ENCODE measurements at places on chromosomes 4 and X. TPM values are rescaled to one million over a fixed set of nuclear protein-coding genes. Genes with fewer than 3 reads are reported as not detected.

Gene PCDH10
- 9.4 TPM for total RNA-seq

GRCh38 chr4:73021634-73022033 is 47.9 kb downstream of the COX18 start:
- H3K36me3 ChIP-seq, result no peaks in the 10 kb centered on the region
- H3K4me3 ChIP-seq, result no peak overlapping the region
- no peaks in the 10 kb centered on the region for H3K4me1 ChIP-seq

DNA sequence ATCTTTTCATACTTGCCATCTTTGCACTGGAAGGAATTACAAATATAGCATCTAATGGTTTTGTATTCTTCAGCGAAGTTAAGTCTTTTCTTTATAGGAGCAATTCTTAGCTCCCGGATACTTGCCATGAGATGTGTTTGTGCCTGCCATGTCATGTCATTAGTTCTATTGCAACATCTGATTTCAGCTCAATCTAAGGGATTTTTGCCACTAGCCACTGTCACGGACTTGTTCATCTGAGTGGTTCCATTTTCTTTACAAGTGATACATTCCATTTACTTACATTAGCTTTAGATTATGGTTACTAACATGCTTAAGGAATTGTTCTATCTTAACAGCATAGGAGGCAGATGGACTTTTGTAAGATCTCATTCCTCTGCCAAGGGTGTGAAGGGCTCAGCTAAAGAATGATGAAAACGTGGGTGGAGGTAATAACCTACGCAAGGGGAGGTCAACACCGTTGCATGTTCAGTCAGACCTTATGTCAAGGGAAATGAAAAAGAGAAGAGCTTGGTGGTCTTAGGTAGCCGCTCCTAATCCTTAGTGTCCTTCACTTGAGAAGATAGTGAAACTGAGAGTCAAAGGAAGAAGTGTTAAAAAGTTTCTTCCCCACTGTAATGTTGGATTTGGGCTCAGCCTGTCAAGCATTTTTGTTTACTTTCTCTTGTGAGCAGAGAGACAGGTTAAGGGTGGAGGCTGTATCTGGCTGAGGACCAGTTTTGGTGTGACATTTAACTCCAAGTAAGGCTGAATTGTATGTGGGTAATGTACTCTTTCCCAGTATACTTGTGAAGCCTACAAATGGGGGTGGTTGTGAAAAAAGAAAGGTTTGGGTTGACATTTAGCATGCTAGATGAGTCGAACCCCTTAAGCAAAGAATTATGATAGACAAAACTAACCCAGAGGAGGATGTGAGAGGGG is 3.6 kb upstream of the KLHL2 start:
- H3K27me3 ChIP-seq, result no peaks in the 10 kb centered on the region
- H3K4me1 ChIP-seq, result peaks cover 4% of the 10 kb centered on the region
- H3K27ac ChIP-seq, result no peak overlapping the region
- no peaks in the 10 kb centered on the region for H3K36me3 ChIP-seq
- H3K4me3 ChIP-seq, result no peak overlapping the region

Gene NLRP2B
- not detected for total RNA-seq

DNA sequence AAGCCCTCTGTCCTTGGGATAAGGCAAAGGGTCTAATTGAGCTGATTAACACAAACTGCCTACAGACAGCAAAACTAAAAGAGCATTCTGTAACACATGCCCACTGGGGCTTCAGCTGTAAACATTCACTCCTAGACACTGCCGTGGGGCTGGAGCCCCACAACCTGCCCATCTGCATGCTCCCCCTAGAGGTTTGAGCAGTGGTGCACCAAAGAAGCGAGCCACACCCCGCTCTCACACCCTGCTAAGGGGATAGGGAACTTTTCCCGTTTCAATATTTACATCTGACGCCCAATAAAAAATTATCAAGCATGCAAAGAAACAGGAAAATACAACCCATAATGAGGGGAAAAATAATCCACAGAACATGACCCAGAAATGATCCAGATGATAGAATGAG is 46.9 kb upstream of the HSD17B10 start:
- no peak overlapping the region for H3K4me3 ChIP-seq
- no peak for DNase-seq
- H3K4me1 ChIP-seq, result no peaks in the 10 kb centered on the region
- peaks cover 9% of the 10 kb centered on the region for H3K27me3 ChIP-seq
- H3K27ac ChIP-seq, result no peak overlapping the region

GRCh38 chrX:20233336-20233735 is 33.4 kb downstream of the RPS6KA3 start:
- H3K36me3 ChIP-seq, result no peaks in the 10 kb centered on the region
- H3K4me1 ChIP-seq, result no peaks in the 10 kb centered on the region
- no peak overlapping the region for H3K27ac ChIP-seq
- DNase-seq, result no peak
- no peaks in the 10 kb centered on the region for H3K27me3 ChIP-seq

Gene TMEM150C
- total RNA-seq, result 8.0 TPM

Gene EGF
- 0.41 TPM for total RNA-seq

Measured in adrenal gland (tissue), 19 donors.